ENCODE measurements at places on chromosomes 13 and 19. TPM values are rescaled to one million over a fixed set of nuclear protein-coding genes. Genes with fewer than 3 reads are reported as not detected.

Gene IL4I1
- total RNA-seq, result 0.13 TPM

Gene OR10H1
- total RNA-seq, result not detected

Gene KIR2DL3
- total RNA-seq, result not detected

Gene CPT1C
- total RNA-seq, result 3.8 TPM

Gene KLK3
- total RNA-seq, result not detected

Gene PRKCG
- total RNA-seq, result not detected

Gene SUPT5H
- total RNA-seq, result 98.8 TPM

Gene CGB5
- not detected for total RNA-seq

Gene IGFLR1
- 6.9 TPM for total RNA-seq

DNA sequence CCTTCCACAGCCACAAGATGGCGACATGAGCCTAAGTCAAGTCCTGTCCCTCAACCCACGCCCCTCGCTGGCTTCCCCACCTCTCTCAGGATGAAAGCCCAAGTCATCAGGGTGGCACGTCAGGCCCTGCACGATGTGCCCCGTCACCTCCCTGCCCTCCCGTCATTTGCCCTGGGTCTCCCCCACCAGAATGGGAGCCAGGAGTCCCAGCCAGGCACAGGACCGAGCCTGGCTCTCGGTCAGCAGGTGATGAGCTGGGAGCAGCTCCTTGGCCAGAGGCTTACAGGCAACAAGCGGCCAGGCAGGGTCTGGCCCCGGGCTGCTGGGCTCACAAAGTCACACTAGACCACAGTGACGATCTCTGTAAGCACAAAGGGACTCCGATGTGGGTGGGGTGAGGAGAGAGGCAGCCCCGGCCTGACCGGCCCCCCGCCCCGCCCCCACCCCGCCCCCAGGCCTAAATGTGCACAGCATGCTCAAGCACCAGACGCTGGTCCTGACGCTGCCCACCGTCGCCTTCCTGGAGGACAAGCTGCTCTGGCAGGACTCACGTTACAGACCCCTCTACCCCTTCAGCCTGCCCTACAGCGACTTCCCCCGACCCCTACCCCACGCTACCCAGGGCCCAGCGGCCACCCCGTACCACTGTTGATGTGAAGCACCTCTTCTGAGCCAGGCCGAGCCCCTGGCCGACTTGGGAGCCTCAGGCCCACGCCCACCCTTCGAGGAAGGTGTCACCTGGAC is 7.3 kb downstream of the MRPL4 start:
- peak; percentile 87 for DNase-seq

- DNase-seq, result peak; percentile 77
Observed at GRCh38 chr13:98033277-98034247, 80.1 kb downstream of the IPO5 start.

GRCh38 chr19:49887037-49887664 is 9.5 kb downstream of the IL4I1 start:
- DNase-seq, result no peak

DNA sequence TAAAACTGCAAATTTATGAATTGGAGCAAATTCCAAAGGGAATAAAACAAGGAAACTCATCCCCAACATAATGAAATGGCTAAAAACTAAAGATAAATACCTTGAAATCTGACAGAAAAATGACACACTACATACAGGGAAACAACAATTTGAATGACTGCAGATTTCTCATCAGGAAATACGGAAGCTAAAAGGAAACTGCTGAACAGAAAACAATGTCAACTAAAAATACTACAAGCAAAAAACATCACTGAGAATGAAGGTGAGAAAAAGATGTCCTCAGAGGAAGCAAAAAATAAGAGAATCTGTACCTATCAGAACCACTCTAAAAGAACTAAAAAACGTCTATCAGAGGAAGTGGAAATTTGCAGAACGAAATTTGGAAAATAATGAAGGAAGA is 39.5 kb downstream of the ZSWIM9 start:
- no peak for DNase-seq

DNA sequence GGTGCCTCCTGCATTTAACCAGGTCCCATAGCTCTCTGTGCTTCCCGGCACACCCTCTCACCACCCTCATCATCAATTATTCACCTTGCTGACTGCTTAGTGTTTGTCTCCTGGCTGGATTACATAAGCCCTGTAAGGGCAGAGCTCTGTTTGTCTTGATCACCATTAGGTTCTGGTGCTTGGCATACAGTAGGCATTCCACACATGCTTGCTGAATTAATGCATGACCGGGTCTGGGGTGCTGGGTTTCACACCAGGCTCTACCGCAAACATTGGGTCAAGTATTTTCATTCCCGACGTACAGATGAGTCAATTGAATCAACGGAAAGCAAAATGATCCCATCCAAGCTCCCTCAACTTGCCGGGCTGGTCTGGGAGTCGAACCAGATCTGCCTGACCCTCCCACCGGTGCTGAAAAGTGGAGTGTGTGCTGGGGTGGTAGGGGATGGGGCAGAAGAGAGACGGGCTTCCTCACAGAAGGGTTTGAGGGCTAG is 28.5 kb downstream of the VAV1 start:
- no peak for DNase-seq

- DNase-seq, result no peak
Observed at GRCh38 chr13:59413126-59413525, 750.6 kb downstream of the DIAPH3 start.

DNA sequence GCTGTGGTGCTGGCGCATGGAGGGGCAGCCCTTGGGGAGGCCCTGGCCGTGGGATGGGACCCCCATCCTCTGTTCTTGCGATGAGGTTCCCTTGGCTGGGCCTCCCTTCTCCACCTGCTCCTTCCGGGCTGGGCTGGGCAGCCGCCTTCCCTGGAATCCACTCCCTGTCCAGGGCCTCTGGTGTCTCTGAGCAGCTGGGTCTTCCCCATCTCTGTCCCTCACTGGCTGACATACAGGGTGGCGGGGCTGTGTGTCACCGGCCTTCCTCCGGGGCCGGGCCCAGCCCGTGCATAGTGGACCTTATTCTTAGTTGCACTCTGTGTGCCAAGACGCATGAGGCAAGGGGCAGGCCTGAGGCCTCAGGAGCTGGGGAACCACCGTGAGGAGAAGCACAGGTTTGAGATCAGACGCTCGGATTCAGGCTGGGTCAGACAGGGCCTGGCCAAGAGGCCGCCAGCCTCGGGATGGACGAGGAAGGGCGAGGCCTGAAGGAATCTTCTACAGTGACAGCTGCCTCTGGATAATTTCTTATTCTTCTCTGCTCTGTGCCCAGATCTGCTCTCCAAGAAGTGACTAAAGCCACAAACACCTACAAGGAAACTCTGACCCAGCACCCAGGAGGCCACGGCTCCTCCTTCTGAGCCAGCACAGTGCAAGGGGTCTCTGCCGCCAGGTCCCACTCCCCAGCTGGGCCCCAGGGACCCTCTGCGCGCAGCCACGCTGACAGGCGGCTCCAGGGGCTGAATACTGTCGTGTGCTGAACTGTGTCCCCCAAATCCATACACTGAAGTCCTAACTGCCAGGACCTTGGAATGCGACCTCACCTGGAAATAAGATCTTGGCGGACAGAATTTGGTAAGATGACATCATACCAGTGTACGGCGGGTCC is 11.0 kb downstream of the SGTA start:
- DNase-seq, result no peak

GRCh38 chr13:62635161-62635560 is 1219.5 kb upstream of the PCDH20 start:
- DNase-seq, result no peak

DNA sequence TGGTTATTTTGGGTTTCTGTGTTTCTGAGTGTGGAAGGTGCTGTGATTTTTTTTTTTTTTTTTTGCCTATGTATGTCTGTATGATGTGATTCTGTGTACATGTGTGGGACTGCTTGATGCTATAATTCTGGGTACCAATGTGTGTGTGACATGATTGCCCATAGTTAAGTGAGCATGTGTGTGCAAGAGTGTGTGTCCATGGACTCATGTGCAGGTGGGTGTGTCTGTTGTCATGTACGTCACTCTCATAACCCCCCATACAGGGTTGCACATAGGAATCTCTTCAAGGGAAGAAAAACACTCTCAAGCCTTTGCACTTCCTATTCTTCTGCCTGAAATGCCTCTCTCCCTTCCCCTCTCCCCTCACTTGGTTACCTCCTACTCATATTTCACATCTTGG is 2.5 kb upstream of the PPP5C start:
- DNase-seq, result no peak

GRCh38 chr13:89763005-89763404 is 1584.5 kb upstream of the MIR17HG start:
- DNase-seq, result no peak

GRCh38 chr13:44365008-44365407 is 8.6 kb upstream of the SERP2 start:
- DNase-seq, result no peak

GRCh38 chr19:7783991-7784423 is 21.0 kb downstream of the CLEC4M start:
- peak; percentile 19 for DNase-seq

GRCh38 chr13:77896536-77896935 is 22.1 kb downstream of the EDNRB start:
- peak; percentile 94 for DNase-seq

GRCh38 chr19:39254531-39255345 is 6.1 kb upstream of the IFNL4 start:
- DNase-seq, result no peak

- peak; percentile 73 for DNase-seq
Observed at GRCh38 chr19:49506575-49507105, 5.8 kb upstream of the FCGRT start.

DNA sequence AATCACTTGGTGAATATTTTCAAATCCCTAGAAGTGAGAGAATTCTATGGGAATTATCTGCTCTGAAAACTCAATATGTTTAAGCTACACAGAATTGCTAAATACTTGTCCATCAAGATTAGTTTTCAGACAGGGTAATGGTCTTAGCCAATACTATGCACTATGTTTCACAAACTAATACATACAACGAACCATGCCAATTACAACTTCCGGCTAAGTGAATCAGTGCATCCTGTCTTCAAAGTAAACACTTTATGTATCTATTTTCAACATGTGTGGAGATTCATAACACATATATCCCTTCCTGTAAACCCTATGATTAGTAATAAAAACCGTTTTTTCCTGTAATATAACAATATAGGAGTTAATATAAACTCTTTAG is 181.5 kb downstream of the POSTN start:
- DNase-seq, result no peak

GRCh38 chr19:19202707-19203011 is 555 bp downstream of the NR2C2AP start:
- DNase-seq, result no peak

- DNase-seq, result no peak
Observed at GRCh38 chr13:32474999-32475792, 47.3 kb upstream of the N4BP2L1 start.

DNA sequence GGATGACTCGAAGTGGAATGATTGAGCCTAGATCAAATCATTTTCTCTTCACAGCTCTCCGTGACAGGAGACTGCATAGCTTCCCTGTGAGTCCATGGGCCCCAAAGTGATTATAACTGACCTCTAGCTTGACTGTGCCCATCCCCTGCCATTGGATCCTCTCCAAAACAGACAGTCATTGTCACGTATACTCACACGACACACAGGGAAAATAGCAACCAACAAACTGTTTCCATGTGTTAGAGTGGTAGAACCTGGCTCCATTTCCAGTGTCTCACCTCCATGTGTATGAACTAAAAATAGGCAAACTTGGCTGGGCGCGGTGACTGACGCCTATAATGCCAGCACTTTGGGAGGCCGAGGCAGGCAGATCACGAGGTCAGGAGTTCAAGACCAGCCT is 48.8 kb upstream of the NPAS1 start:
- DNase-seq, result no peak

- no peak for DNase-seq
Observed at GRCh38 chr19:5838353-5839064, 993 bp downstream of the FUT6 start.

Measured in SK-MEL-5 (cell line).